ENCODE measurements at places on chromosomes 4 and X. TPM values are rescaled to one million over a fixed set of nuclear protein-coding genes. Genes with fewer than 3 reads are reported as not detected.

Gene PPP2R2C
- total RNA-seq: 31.0 TPM

Gene FAM47C
- not detected for total RNA-seq

Gene SLC25A14
- 17.5 TPM for total RNA-seq

Gene CT55
- total RNA-seq: not detected

Gene SH3RF1
- 8.5 TPM for total RNA-seq

Gene EXOC1L
- total RNA-seq: not detected

All from A549 treated with Hydrocortisone at 1 μM for 4 hours (cell line).